ENCODE measurements at places on chromosomes 4 and X. TPM values are rescaled to one million over a fixed set of nuclear protein-coding genes. Genes with fewer than 3 reads are reported as not detected.

NIPAL1 gene
- polyA plus RNA-seq, result 0.66 TPM

- no peaks in the 10 kb centered on the region for H3K27me3 ChIP-seq
- H3K36me3 ChIP-seq, result peaks cover 2% of the 10 kb centered on the region
- DNase-seq, result no peak
- H3K4me1 ChIP-seq, result peaks cover 24% of the 10 kb centered on the region
- peak overlapping the region; percentile 10 for H3K27ac ChIP-seq
- peak overlapping the region; percentile 98 for H3K4me3 ChIP-seq
Measured at GRCh38 chrX:64976673-64977040, 407 bp upstream of the ZC4H2 start.

DNA sequence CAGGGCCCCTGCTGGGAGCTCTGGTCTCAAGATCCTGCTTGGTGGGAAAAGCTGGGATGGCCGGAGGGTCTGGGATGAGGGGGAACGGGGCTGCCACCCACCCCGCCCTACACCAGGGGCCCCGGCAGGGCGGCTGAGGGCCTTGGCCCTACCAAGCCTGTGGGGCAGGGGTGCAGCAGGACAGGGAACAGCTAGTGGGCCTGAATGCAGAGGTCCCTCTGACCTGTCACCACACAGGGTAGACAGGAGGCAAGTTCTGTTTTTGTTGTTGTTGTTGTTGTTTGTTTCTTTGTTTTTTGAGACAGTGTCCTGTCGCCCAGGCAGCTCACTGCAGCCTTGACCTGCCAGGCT, 332 bp upstream of the RENBP start:
- H3K27ac ChIP-seq, result no peak overlapping the region
- DNase-seq, result no peak
- peaks cover 7% of the 10 kb centered on the region for H3K36me3 ChIP-seq
- H3K27me3 ChIP-seq, result no peaks in the 10 kb centered on the region
- H3K4me1 ChIP-seq, result peaks cover 42% of the 10 kb centered on the region

- H3K4me3 ChIP-seq, result no peak overlapping the region
- DNase-seq, result no peak
- no peaks in the 10 kb centered on the region for H3K27me3 ChIP-seq
- peak overlapping the region; percentile 74 for H3K27ac ChIP-seq
Measured at GRCh38 chr4:38989487-38989886, 42.7 kb downstream of the TMEM156 start.

GRCh38 chr4:169348541-169348940, 77.8 kb upstream of the SH3RF1 start:
- H3K36me3 ChIP-seq, result no peaks in the 10 kb centered on the region
- H3K27me3 ChIP-seq, result no peaks in the 10 kb centered on the region
- no peak overlapping the region for H3K27ac ChIP-seq
